Activated CD4-positive, alpha-beta T cell treated with anti-CD3 and anti-CD28 coated beads, Interleukin-2, amount 10 ng/mL, durations not matched to agents 24 days and 14 days (primary cell): ENCODE measurements at places on chromosomes 7 and 10.

DNA sequence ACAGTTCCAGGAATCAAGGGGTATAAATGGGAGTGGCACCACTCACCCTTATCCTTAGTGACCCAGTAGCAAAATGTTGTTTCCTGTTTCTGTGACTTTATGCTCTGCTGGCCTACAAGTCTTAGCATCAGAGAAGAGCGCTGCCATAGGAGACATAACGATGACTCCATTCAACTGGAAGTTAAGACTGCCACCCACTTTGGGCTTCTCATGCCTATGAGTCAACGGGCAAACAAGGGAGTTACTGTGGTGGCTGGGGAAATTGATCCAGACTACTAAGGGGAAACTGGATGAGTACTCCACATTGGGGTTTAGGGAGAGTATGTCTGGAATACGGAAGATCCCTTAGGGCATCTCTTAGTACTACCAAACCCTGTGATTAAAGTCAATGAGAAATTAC, 40.6 kb upstream of the PIK3CG start:
- no peak for DNase-seq

- no peak for DNase-seq
Measured at GRCh38 chr10:10794046-10794445, 223.6 kb upstream of the CELF2 start.

DNA sequence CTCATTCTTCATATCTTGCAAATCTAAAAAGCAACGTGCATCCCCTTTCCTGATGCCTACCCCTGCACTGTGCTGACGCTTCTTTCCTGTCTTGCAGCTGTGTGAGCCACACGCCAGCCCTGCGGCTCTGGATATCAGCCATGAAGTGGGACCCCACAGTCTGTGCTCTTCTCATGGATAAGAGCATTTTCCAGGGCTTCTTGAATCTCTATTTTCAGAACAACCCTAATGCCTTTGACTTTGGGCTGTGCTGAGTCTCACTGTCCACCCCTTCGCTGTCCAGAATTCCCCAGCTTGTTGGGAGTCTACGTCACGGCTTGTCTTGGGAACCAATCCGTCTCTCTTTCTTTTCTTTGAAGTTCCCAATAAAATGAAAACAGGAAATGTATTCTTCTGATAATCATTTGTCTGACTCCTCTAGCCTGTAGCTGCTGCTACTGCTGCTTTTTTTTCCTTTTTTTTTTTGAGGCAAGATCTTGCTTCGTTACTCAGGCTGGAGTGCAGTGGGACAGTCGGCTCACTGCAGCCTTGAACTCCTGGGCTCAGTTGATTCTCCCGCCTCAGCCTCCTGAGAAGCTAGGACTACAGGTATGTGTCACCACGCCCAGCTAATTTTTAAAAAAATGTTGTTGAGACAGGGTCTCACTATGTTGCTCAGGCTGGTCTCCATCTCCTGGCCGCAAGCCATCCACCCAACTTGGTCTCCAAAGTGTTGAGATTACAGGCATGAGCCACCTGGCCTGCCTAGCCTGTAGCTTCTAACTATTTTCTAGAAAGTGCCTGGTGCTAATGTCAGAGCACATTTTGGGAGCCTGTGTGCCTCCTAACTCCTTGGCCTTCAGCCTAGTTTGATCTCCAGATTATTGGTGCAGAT, 30.3 kb downstream of the GSTO2 start:
- DNase-seq = no peak

- no peak for DNase-seq
Measured at GRCh38 chr10:36489611-36490228, 635.7 kb upstream of the ANKRD30A start.

DNA sequence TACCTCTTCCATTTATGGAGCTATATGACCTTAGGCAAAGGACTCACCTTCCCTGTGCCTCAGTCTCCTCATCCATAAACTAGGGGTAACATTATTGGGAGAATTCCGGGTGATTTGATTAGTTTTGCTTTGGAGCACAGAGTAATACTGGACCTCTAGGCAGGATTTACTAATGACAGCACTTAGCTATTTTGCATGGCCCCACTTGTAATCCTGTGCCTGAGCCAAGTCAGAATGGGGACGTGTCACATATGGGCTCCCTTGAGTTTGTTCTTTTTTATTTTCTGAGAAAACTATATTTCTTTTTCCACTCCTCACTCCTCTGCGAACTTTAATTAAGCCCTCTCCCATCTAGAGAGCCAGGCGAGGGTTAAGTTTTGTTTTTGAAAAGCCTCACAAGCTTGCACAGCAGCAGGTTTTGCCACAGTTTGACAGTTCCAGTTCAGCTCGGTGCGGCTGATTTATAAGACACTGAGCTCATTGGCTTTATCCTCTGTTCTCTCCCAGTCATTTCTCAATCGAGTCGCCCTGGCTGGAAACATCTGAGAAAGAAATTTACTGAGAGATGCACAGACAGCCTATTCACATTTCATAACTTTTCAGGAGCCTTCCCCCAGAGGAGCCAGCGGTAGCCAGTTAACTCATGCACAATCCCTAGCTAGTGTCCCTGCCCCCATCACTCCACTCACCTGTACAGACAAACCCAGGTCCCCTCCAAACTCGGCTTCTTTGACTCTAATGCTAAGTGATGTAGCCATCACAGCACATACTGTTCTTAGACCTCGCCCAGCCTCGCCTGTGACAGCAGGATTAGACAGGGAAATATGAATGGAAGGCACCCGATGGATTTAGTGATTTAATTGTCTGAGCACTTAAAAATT, 441.9 kb upstream of the NPVF start:
- no peak for DNase-seq

GRCh38 chr7:3196629-3197400, 104.2 kb upstream of the SDK1 start:
- DNase-seq = no peak

DNA sequence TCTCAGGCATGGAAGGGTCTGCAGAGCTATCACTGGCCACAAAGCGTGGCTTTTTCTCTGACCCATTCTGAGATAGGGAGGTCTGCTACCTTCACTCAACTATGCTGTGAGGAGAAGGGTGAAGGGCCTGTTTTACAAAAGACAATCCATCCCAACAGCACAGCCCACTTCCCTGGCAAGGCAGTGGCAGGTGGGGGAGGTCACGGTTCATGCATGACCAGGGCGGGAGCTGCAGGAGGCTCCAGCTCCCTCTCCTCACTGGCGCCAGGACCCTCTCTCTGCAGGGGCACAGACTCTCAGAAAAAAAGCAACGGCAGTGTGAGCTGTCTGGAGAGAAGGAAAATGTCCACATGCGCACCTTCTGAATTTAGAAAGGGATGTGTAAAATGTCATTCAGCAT, 28.5 kb downstream of the GRB10 start:
- no peak for DNase-seq
